ENCODE measurements at places on chromosomes 6 and 20. TPM values are rescaled to one million over a fixed set of nuclear protein-coding genes. Genes with fewer than 3 reads are reported as not detected.

TPX2 gene
- 1.4 TPM for total RNA-seq

DNA sequence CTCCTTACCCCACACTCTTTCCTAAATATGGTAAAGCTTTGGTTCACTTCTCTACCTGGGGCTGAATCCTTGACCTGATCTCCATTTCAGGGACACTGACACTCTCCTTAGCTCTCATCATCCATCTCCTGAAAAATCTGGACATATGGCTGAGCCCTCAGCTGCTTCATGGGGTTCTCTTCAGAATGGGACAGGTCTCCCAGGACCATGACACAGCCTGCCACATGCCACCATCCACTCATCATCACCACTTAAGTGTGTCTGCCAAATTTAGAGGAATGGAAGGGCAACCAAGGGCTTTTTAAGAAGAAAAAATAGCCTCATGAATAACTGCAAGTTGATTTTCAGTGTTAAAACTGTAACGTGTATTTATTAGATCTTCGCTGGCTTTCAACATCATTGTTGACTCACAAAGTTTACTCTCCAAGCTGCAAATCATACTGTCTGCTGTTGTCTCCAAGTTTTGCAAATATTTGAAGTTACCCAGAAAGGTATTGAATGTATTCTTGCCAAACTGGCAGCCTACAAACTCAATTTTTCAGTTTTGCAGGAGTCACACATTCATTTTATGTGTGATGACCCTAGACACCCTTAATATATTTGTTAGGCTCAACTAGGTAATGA lies 41.1 kb downstream of the HS3ST5 start:
- no peaks in the 10 kb centered on the region for H3K27me3 ChIP-seq
- DNase-seq: no peak
- no peaks in the 10 kb centered on the region for H3K4me1 ChIP-seq
- no peak overlapping the region for H3K4me3 ChIP-seq

- no peaks in the 10 kb centered on the region for H3K4me1 ChIP-seq
- H3K27me3 ChIP-seq: no peaks in the 10 kb centered on the region
- H3K36me3 ChIP-seq: no peaks in the 10 kb centered on the region
- no peak overlapping the region for H3K4me3 ChIP-seq
These were observed 56.5 kb downstream of the QRSL1 start for GRCh38 chr6:106685833-106686232.

- no peaks in the 10 kb centered on the region for H3K36me3 ChIP-seq
- H3K4me1 ChIP-seq: no peaks in the 10 kb centered on the region
- H3K4me3 ChIP-seq: no peak overlapping the region
- no peaks in the 10 kb centered on the region for H3K27me3 ChIP-seq
These were observed 91.3 kb downstream of the FRK start for GRCh38 chr6:115969207-115969929.

GRCh38 chr20:17614812-17615644 lies 45.2 kb downstream of the DSTN start:
- DNase-seq: no peak
- H3K27me3 ChIP-seq: no peaks in the 10 kb centered on the region
- H3K27ac ChIP-seq: peak overlapping the region; percentile 74
- no peak overlapping the region for H3K4me3 ChIP-seq
- peaks cover 8% of the 10 kb centered on the region for H3K4me1 ChIP-seq

DNA sequence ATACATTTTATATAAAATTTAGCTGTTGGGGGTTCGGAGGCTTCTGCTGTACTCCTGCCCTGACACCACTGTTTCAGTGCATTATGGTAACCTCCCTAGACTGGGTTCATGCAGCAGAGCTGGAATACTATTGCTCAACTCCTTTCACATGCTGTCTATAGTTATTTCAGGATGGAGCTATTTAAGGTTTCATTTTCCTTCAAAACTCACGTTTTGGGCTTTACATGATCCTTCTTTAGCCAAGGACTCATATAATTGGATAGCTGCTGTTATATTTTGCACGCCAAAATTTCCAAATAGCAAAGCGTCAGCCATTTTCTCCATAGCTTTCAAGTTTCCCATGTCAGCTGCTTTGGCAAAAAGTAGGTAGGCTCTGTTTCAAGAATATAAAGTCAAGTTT lies 76.8 kb downstream of the SEL1L2 start:
- DNase-seq: no peak
- H3K27me3 ChIP-seq: no peaks in the 10 kb centered on the region
- no peak overlapping the region for H3K27ac ChIP-seq

GRCh38 chr6:145475794-145476396 lies 259.4 kb downstream of the EPM2A start:
- H3K4me3 ChIP-seq: no peak overlapping the region
- no peaks in the 10 kb centered on the region for H3K4me1 ChIP-seq
- no peaks in the 10 kb centered on the region for H3K27me3 ChIP-seq
- no peak for DNase-seq
- H3K36me3 ChIP-seq: no peaks in the 10 kb centered on the region

GRCh38 chr20:61204206-61204605 lies 47.9 kb upstream of the CDH4 start:
- H3K4me1 ChIP-seq: no peaks in the 10 kb centered on the region
- no peaks in the 10 kb centered on the region for H3K36me3 ChIP-seq
- no peak overlapping the region for H3K4me3 ChIP-seq

FAM50B gene
- 14.2 TPM for total RNA-seq

DNA sequence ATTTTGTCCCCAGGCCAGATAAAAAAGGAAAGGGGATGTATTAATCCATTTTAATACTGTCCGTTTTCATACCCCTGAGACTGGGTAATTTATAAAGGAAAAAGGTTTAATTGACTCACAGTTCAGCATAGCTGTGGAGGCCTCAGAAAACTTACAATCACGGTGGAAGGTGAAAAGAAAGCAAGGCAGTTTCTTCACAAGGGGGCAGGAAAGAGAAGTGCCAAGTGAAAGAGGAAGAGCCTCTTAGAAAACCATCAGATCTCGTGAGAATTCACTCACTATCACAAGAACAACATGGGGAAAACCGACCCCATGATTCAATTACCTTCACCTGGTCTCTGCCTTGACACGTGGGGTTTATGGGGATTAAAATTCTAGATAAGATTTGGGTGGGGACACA lies 152.5 kb downstream of the IBTK start:
- no peaks in the 10 kb centered on the region for H3K4me1 ChIP-seq
- no peaks in the 10 kb centered on the region for H3K36me3 ChIP-seq
- no peak for DNase-seq
- no peak overlapping the region for H3K4me3 ChIP-seq
- H3K27me3 ChIP-seq: no peaks in the 10 kb centered on the region

GRCh38 chr20:17097603-17098002 lies 129.2 kb upstream of the PCSK2 start:
- H3K27ac ChIP-seq: no peak overlapping the region
- H3K36me3 ChIP-seq: no peaks in the 10 kb centered on the region
- no peaks in the 10 kb centered on the region for H3K4me1 ChIP-seq
- DNase-seq: no peak
- H3K27me3 ChIP-seq: no peaks in the 10 kb centered on the region

DNA sequence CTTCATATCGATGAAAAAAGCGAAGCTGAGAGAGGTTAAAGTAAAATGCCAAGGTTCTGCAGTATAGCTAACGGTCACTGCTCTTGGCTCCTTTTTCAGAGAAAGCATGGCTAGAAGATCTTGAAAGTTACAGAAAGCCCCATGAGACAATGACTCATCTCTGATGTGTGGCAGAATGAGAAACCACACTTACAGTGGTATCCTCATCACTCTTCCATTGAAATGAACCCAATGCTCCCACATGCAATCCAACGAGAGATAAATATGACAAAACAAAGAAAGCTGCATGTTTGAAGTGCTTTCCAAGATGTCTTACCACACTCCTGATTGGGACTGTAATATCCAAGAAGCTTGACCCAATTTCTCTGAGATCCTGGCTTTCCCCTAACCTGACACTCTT lies 694.9 kb downstream of the PRKN start:
- H3K4me3 ChIP-seq: no peak overlapping the region
- no peak for DNase-seq
- no peaks in the 10 kb centered on the region for H3K27me3 ChIP-seq
- H3K36me3 ChIP-seq: no peaks in the 10 kb centered on the region

PMEPA1 gene
- 245 TPM for total RNA-seq

TNNC2 gene
- total RNA-seq: 3.0 TPM

GRCh38 chr6:15152700-15153099 lies 93.2 kb upstream of the JARID2 start:
- no peaks in the 10 kb centered on the region for H3K27me3 ChIP-seq
- no peak overlapping the region for H3K4me3 ChIP-seq
- no peaks in the 10 kb centered on the region for H3K4me1 ChIP-seq
- DNase-seq: no peak

GRCh38 chr6:111080698-111081097 lies 6.6 kb upstream of the SLC16A10 start:
- no peak overlapping the region for H3K4me3 ChIP-seq
- no peak overlapping the region for H3K27ac ChIP-seq
- H3K4me1 ChIP-seq: no peaks in the 10 kb centered on the region
- H3K27me3 ChIP-seq: no peaks in the 10 kb centered on the region
- no peak for DNase-seq
- H3K36me3 ChIP-seq: no peaks in the 10 kb centered on the region

- H3K27ac ChIP-seq: peak overlapping the region; percentile 96
- H3K36me3 ChIP-seq: no peaks in the 10 kb centered on the region
- H3K27me3 ChIP-seq: no peaks in the 10 kb centered on the region
- H3K4me3 ChIP-seq: peak overlapping the region; percentile 57
These were observed 1.3 kb upstream of the DDR1 start for GRCh38 chr6:30882759-30883684.

DNA sequence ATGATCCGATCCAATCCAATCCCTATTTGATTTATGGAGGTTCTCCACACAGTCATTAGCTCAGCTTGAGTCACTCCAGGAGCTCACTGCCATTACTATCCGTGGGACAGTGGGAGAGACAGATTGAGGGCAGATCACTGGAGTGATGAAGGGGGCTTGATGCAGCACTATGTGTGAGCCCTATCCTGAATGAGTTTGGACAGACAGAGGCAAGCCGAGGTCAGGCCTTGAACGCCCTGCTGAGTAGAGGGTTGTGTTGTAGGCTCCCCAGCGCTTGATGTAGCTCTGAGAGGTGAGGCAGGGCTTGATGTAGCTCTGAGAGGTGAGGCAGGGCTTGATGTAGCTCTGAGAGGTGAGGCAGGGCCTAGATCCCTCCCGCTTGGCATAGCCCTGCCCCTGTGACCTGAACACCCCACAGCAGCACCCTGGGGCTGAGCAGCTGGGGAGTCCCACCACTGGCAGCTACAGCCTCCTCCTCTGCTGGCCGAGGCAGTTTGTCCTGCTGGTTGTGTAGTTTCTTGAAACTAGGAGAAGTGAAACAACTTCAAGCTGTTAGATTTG lies 58.7 kb downstream of the ZFAND3 start:
- DNase-seq: no peak
- H3K27me3 ChIP-seq: no peaks in the 10 kb centered on the region
- no peak overlapping the region for H3K4me3 ChIP-seq
- H3K27ac ChIP-seq: no peak overlapping the region

DNA sequence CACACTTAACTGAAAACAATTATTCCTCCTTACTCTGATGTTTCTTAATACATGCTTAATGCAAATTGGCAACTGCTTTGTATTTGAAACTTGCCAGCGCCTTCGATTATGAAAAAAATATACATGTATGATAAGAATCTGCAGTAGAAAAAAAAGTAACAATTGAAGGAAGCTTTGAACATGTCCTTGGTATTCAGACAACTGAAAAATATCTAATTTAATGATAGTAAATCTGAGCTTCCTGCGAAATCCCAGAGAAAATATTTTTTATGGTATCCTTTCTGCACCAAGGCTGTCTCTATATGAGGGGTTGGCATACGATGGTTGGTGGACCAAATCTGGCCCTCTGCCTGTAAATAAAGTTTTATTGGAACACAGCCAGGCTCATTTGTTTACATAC lies 186.2 kb downstream of the HDGFL1 start:
- H3K4me1 ChIP-seq: no peaks in the 10 kb centered on the region
- DNase-seq: no peak
- H3K27me3 ChIP-seq: no peaks in the 10 kb centered on the region
- H3K4me3 ChIP-seq: no peak overlapping the region
- no peaks in the 10 kb centered on the region for H3K36me3 ChIP-seq

DNA sequence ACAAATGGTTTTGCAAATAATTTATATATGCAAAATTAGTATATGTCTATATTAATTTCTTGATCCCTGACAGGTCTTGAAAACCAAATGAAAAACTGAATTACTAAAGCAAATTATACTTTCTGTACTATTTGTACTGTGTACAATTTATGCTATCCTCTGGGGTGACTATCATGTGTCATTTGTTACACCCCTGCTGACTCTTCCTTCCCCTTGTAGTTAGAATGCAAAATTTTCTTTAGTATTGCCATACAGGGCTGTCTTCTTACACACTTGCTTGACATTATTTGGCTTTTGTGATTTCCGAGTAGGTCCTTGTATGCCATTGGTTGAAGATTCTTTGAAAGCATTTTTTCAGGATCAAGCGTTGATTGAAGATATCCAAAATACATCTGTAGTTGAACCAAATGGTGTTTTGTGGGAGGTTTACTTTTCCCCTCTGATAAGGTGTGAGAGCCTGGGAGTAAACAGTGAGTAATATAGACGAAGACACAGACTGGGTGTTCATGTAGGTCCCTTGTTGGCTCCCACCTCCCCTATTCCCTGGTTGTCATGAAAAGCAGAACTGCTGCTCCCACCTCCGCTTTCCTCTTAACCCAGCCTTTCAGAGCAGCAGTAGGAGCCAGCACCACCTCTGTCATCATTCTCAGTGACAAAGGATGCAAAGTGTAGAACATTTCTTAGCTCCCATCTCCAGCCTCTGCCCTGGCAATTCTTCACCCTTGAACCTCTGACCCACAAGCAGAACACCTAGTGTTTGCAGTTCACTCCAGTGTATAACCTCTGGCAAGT lies 29.0 kb downstream of the NCOA7 start:
- no peak overlapping the region for H3K4me3 ChIP-seq
- H3K36me3 ChIP-seq: peaks cover 3% of the 10 kb centered on the region
- no peaks in the 10 kb centered on the region for H3K4me1 ChIP-seq
- H3K27me3 ChIP-seq: no peaks in the 10 kb centered on the region
- DNase-seq: no peak

DNA sequence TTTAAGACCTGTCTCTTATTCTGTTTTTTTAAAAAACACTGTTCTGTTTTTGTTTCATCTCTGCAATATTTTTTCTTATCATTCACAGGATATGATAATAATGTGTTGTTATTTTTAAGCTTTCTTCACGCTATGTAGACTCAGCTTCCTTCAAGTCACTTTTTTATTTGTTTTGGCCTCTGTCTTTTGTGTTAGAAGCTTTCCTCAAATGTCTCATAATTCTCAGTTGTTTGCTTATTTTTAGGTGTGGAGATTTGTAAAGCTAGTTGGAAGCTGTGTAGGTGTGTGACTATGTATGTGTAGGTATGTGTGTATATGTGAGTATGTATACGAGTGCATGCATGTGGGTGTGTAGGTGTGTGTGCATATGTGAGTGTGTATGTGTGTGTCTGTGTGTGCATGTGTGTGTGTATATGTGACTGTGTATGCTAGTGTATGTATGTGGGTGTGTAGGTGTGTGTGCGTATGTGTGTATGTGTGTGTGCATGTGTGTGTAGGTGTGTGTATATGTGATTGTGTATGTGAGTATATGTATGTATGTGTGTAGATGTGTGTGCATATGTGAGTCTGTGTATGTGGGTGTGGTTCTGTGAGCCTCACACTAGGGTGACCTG lies 16.3 kb upstream of the VEGFA start:
- H3K27ac ChIP-seq: peak overlapping the region; percentile 38
- H3K36me3 ChIP-seq: no peaks in the 10 kb centered on the region
- no peak for DNase-seq
- H3K27me3 ChIP-seq: no peaks in the 10 kb centered on the region
- no peaks in the 10 kb centered on the region for H3K4me1 ChIP-seq

GRCh38 chr20:15805154-15805553 lies 768.1 kb downstream of the KIF16B start:
- H3K27ac ChIP-seq: no peak overlapping the region
- DNase-seq: no peak
- H3K27me3 ChIP-seq: no peaks in the 10 kb centered on the region
- no peaks in the 10 kb centered on the region for H3K4me1 ChIP-seq
- no peak overlapping the region for H3K4me3 ChIP-seq
- H3K36me3 ChIP-seq: no peaks in the 10 kb centered on the region
